ENCODE measurements at places on chromosomes 7 and 10. TPM values are rescaled to one million over a fixed set of nuclear protein-coding genes. Genes with fewer than 3 reads are reported as not detected.

GRCh38 chr7:132423594-132424200 lies 152.6 kb downstream of the PLXNA4 start:
- no peaks in the 10 kb centered on the region for H3K27me3 ChIP-seq
- peaks cover 18% of the 10 kb centered on the region for H3K4me1 ChIP-seq
- no peak overlapping the region for H3K4me3 ChIP-seq
- DNase-seq: no peak
- no peak overlapping the region for H3K27ac ChIP-seq

- peaks cover 12% of the 10 kb centered on the region for H3K4me1 ChIP-seq
- DNase-seq: peak; percentile 51
- H3K27ac ChIP-seq: no peak overlapping the region
- no peaks in the 10 kb centered on the region for H3K36me3 ChIP-seq
- no peaks in the 10 kb centered on the region for H3K27me3 ChIP-seq
Observed at GRCh38 chr10:35172574-35172973, 45.9 kb downstream of the CREM start.

- no peak for DNase-seq
- H3K27me3 ChIP-seq: no peaks in the 10 kb centered on the region
- no peak overlapping the region for H3K27ac ChIP-seq
- H3K4me3 ChIP-seq: no peak overlapping the region
Observed at GRCh38 chr7:19852192-19852591, 78.8 kb upstream of the TMEM196 start.

GRCh38 chr10:70169649-70170364 lies 507 bp downstream of the SAR1A start:
- no peak for DNase-seq
- no peaks in the 10 kb centered on the region for H3K27me3 ChIP-seq
- H3K4me3 ChIP-seq: peak overlapping the region; percentile 100
- H3K4me1 ChIP-seq: peaks cover 10% of the 10 kb centered on the region
- H3K27ac ChIP-seq: peak overlapping the region; percentile 89

- DNase-seq: peak; percentile 98
- peak overlapping the region; percentile 99 for H3K27ac ChIP-seq
- no peaks in the 10 kb centered on the region for H3K27me3 ChIP-seq
- no peaks in the 10 kb centered on the region for H3K36me3 ChIP-seq
- peaks cover 26% of the 10 kb centered on the region for H3K4me1 ChIP-seq
Observed at GRCh38 chr7:41189866-41190265, 513.0 kb downstream of the INHBA start.

DNA sequence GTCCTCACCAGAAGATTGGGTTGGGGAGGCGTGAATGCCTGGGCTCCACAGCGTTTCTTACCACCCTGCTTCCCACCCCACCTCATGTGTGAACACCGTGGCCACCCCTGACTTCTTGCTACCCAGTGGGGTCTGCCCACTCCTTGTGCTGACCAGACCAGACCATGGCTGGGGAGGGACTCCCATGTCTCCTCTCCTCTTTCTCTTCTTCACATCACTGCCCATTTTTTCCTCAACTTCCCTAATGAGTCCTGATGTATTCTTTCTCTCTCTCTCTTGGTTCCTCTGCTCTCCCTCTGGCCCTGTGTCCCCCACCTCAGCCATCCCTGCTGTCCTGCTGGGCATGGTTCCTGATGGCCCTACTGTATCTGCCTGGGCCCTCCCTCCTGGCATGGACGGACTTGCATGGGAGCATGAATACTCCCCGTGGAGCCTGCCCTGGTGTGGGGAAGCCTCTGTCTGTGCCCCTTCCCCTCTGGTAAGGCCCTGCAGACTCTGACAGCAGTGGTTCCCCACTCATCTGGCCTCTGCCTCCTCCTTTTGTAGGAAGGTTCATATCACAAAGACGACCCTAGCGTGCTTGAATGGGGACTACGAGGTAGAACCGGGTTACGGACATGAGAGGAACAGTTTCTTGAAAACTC lies 85.5 kb downstream of the ADCY1 start:
- H3K4me3 ChIP-seq: no peak overlapping the region
- DNase-seq: no peak
- H3K27me3 ChIP-seq: no peaks in the 10 kb centered on the region
- no peaks in the 10 kb centered on the region for H3K36me3 ChIP-seq
- no peaks in the 10 kb centered on the region for H3K4me1 ChIP-seq

- H3K27ac ChIP-seq: no peak overlapping the region
- H3K4me1 ChIP-seq: no peaks in the 10 kb centered on the region
- H3K4me3 ChIP-seq: no peak overlapping the region
Observed at GRCh38 chr10:124300224-124300623, 118.5 kb downstream of the OAT start.

- peaks cover 3% of the 10 kb centered on the region for H3K4me1 ChIP-seq
- no peak overlapping the region for H3K4me3 ChIP-seq
- H3K27me3 ChIP-seq: no peaks in the 10 kb centered on the region
Observed at GRCh38 chr7:20190560-20191390, 26.4 kb downstream of the MACC1 start.

- H3K4me1 ChIP-seq: no peaks in the 10 kb centered on the region
- H3K27me3 ChIP-seq: no peaks in the 10 kb centered on the region
- no peaks in the 10 kb centered on the region for H3K36me3 ChIP-seq
- no peak overlapping the region for H3K4me3 ChIP-seq
- no peak overlapping the region for H3K27ac ChIP-seq
Observed at GRCh38 chr10:11300563-11300962, 282.9 kb downstream of the CELF2 start.

- no peaks in the 10 kb centered on the region for H3K36me3 ChIP-seq
- H3K27ac ChIP-seq: no peak overlapping the region
- H3K27me3 ChIP-seq: no peaks in the 10 kb centered on the region
- no peaks in the 10 kb centered on the region for H3K4me1 ChIP-seq
Observed at GRCh38 chr7:24764972-24765744, 7.9 kb upstream of the GSDME start.

GRCh38 chr10:60292998-60293397 lies 96.7 kb downstream of the ANK3 start:
- H3K4me3 ChIP-seq: no peak overlapping the region
- DNase-seq: no peak
- H3K27ac ChIP-seq: no peak overlapping the region

The MYOF gene
- total RNA-seq: 299 TPM

The GDF10 gene
- 6.1 TPM for total RNA-seq

The CDK5 gene
- 47.9 TPM for total RNA-seq

The DNAJC30 gene
- 11.0 TPM for total RNA-seq

Data from astrocyte (in vitro differentiated cells and primary cell).